ENCODE measurements at places on chromosomes 6 and 20.

- no peak for DNase-seq
Observed at GRCh38 chr20:64083378-64083803, 807 bp downstream of the LKAAEAR1 start.

DNA sequence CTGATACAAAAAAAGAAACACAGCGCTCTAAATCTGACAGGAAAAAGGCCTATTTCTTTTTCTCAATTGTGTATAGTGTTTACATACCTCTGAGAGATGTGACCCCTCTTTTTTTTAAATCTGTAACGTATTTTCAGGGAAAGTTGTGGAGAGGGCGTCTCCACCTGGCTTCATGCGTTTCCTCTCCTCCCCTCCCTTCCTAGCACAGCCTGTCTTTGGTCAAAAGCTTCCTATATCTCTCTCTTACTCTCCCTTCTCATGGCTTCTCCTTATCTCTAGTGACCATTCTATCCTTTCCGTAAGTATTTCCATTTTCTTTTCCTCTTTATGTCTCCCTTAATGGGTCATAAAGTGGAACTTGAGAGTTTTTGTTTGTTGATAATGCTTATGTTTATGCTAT, 458.9 kb downstream of the HACE1 start:
- DNase-seq, result no peak

DNA sequence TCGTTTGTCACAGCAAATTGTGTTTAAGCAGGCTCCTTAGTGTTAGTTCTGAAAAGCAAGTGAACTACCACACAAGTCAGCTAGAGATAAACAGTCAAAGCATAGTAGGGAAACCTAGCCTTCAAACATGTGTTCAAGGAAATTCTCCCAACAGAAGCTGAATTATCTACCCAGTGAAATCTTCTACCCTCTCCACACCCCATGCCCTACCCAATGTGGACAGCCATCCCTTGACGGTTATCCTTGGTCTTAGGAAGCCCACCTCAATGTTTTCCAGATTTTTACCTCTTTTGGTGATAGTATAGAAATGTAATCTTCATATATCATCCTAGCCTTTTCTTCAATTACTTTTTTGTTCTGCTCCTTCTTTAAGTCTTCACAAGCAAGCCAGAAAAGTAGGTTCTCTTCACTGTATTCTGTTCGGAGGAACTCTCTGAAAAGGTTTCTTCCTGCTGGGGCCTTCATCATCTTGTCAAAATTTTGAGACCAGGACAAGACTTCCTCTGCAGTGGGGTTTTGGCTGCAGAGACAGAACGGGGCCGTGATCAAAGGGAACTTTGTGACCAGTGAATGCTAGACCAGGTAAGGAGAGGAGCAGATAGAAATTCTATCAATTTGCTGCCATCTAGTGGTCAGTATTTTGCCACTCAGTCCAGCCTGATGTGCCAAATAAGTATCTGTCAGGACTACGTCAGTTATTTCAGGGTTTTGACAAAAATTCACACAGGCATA, 21.6 kb upstream of the MTRF1L start:
- no peak for DNase-seq

- DNase-seq, result no peak
Observed at GRCh38 chr6:87925373-87926060, 122.1 kb upstream of the SPACA1 start.

DNA sequence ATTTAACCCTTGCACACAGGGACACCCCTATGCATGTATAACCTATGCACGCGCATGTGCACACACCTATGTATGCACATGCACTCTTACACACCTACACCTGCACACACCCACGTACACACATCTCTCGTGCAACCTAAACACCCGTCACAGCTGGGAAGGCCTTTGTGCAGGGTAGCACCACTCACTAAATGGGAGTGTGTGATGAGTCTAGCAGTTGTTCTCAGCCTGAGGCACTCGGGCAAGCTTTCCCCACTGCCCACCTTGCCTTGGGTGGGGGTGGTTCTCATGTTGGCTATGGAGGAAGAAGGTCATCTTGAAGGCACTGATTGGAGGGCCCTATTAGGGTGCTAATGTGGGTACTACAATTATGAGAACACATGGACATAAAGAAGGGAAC, 85.8 kb downstream of the DLL1 start:
- no peak for DNase-seq

- DNase-seq, result no peak
Observed at GRCh38 chr20:48038713-48039112, 253.4 kb upstream of the SULF2 start.

GRCh38 chr6:139473731-139474130, 99.3 kb upstream of the CITED2 start:
- DNase-seq, result no peak

- no peak for DNase-seq
Observed at GRCh38 chr6:113011389-113011788, 664.3 kb downstream of the RFPL4B start.

- no peak for DNase-seq
Observed at GRCh38 chr20:49225896-49226295, 6.7 kb downstream of the DDX27 start.

- no peak for DNase-seq
Observed at GRCh38 chr20:22386306-22386623, 198.1 kb downstream of the FOXA2 start.

DNA sequence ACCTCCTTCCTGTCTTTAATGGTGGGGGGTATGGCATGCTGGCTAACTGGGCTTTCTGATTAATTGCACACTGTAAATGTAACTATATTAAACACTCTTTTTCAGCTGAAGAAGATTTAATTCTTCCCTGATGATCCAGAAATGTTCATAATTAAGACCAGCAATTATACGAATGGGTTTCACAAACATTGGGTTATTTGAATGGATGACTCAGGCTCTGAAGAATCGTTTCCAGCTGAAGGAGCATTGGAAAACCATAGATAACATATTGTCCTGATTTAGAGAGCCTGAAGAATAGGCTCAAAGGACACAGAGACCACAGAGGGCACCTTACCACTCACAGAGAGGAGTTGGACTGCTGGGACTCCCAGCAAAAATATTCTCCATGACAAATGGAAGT, 130.7 kb upstream of the SSTR4 start:
- no peak for DNase-seq
